Activated CD8-positive, alpha-beta memory T cell treated with anti-CD3 and anti-CD28 coated beads for 24 hours (primary cell): ENCODE measurements at places on chromosomes 1 and 21.

GRCh38 chr1:119225831-119226230 lies 85.4 kb upstream of the WARS2 start:
- DNase-seq = no peak

DNA sequence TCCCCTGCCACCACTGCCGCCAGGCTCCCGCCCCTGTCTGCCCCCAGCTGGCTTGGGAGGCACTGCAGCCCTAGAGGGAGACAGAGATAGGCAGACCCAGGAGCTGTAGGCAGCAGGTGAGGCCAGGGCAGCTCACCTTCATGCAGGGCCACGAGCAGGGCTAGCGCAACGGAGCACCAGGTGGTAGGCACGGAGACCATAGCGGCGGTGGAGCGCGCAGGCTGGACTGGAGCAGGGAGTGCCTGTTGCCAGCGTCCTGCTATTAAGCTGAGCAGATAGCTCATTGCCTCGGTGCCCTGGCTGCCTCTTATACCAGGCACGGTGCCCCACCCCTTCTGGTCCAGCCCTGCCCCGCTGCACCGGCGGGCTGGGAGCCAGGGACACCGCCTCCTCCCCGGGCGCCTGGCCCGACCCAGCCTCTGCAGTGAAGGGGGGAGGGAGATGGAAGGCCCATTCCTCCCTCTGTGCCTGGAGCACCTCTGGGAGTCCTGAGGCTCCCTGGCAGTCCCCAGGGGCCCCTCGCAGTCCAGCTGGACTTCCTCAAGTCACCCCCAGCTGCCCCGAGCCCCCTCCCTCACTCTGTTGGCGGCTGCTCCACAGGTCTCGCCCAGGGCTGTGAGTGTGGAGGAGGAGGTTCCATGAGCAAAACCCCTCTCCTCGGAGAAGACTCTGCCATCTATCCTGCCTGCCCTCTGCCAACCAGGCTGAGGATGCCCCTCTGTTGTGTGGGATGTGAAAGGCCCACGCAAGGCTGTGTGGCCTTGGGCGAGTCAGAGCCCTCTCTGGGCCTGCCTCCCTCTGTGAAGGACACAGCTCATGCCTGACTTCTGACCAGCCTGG lies at the start of gene EDN2:
EDN2 (minus strand) TSS at position 282 of the 840 bp plus-strand sequence; CDS start at position 200, 82 bp downstream.
- no peak for DNase-seq

- DNase-seq = no peak
These were observed 99.1 kb upstream of the GFI1 start for GRCh38 chr1:92585831-92586230.

DNA sequence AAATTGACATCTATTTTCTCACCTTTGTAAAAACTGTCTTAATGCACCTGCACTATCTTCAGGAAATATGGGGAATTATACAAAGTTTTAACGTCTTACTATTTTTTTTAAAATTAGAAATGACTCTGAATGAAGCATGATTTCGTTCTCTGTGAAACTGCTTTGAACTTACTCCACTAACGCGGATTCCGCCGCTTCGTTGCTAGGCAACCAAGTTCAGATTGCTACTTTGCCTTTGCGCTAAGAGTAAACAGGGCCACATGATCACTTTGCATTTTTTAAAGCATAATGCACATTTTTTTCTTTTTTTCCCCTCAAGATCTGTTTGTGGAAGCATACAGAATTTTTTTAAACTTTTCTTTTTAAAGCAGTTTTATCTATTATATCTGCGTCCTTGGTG lies 690.5 kb downstream of the BRINP3 start:
- DNase-seq = no peak

- DNase-seq = no peak
These were observed 12.4 kb downstream of the EPHA8 start for GRCh38 chr1:22575532-22576149.

DNA sequence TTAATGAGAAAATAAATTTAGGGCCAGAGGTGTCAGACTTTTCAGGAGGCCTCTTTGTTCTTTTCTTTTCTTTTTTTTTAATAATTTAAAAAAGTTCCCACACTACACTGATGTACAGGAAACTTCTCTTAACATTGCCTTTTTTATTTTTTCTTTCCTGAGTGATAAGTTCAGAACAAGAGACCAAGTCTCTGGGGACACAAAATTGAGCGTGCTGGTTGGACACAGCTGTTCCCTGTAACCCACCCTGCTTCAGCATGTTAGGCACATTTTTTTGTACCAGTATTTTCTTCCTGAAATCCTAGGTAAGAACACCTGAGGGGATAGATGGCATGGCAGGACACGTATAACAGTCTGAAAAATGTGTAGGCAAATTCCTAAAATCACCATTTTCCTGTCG lies 50.1 kb downstream of the PBX1 start:
- no peak for DNase-seq

- DNase-seq = no peak
These were observed 22.9 kb upstream of the HNRNPU start for GRCh38 chr1:244887281-244887680.

DNA sequence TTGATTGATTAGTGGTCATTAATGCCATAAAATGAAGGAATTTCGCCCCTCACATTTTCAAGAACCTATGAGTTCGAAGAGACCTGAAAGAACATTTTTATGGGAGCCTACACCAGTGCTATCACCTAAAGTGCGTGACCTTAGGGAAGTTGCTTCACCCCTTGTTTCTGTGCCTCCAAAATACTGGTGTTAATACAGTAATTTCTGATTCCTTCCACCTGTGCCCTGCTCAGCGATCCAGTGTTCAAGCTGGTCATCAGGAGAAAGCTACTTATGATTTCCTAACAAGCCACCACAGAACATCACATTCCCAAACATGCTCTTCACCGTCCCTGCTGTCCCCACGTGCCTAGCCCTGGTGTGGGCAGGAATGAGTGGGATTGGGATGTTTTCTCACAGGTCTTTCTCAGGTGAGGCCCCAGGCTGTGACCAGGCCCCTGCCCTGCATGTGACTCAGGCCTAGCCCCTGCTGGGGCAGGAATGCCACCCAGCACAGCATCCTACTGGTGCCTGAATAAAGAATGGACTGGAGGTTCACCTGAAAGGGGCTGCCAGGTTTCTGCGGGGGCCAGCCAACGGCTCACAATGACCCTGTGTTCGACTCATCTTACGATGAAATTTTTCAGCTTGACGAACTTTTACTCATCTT lies 60.3 kb downstream of the CD247 start:
- no peak for DNase-seq

- peak; percentile 33 for DNase-seq
These were observed 45.7 kb downstream of the SLC37A1 start for GRCh38 chr21:42559326-42559725.

DNA sequence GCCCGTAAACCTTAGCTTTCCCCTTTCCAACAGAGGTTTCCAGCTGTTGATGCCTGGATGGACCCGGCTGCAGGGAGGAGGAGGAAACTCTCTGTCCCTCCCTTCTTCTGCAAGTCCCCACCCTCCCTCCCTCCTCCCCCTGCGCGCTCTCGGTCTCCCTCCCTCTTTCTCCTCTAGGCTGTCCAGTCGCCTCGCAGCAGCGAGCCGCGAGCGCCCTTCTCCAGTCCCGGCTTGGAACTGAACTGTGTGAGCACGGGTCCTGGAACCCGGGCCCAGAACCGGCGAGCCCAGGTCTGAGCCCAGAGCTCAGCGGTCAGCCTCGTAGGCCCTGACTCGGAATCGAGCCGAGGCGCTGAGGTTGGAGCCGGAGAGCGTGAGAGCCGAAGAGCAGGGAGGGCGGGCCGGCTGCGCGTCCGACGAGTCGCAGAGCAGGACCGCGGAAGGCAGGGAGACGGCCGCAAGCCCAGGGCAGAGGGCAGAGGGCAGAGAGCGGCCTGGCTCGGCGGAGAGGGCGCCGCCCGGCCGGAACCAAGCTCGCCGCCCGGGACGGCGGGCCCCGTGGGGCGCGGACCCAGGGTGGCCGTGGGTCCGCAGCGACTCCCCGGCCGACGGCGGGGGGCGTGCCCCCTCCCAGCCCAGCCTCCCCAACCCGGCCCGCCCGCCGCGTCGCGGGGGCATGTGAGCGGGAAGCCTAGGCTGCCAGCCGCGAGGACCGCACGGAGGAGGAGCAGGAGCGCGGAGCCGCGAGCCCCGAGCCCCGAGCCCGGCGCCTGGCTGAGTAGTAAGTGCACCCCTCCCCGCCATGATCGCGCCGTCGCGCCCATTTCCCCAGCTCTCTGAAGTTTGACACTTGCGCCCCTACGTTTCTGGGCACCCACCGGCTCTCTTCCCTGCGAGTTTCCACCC lies at the start of gene SOX13:
SOX13 (plus strand) TSS at position 185 of the 906 bp plus-strand sequence. CDS start 39,801 bp downstream, outside the sequence.
- DNase-seq = peak; percentile 61

DNA sequence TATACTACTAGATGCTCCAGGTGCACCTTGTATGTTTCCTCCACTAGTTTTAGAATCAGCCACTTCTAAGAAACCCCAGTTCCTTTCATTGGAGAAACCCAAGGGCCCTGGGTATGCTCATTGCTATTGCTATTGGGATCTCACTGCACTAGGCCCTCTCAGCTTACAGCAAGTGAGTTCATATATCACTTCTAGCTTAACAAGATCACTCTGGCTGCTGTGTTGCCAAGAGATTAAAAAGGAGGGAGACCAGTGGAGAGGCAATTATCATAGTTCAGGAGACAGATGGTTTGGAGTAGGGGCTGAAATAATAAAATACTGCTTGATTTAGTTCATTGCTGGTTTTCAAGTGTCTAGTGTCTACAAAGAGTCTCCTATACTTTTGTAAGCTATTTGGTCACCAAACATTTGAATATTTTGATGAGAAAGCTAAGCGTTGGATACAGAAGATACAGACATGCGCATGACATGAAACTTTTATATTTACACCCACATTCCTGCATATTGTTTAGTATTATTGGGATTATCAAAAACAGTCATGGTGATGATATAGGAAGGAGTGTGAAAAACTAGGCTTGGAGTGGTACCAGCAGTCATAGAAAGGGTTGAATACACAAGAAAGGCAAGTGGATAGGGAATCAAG lies 671.9 kb downstream of the ADGRL2 start:
- DNase-seq = no peak

DNA sequence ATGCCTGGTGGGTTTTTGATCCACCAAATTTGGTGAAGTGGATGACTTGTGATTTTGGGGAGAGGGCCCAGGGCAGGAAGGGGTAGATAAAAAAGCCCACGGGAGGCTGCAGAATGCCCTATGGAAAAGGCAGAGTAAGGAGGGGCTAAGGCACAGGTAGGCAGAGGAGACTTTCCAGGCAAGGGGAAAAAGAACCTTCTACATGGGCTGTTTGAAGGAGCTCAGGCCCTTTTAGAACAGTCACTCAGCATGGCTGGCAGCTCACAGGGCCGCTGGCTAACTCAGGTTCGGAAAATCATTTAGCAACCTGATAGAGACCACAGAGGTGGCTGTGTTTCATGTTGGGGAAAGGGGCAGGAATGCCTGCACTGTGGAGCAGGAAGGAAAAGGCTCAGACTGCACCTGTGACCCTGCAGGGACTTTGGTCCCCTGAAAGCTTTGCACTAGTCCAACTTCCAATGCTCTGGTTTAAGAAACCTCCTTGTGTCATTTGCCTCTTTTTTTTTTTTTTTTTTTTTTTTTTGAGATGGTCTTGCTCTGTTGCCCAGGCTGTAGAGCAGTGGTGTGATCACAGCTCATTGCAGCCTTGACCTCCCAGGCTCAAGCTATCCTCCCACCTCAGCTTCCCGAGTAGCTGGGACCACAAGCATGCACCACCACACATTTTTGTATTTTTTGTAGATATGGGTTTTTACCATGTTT lies 58.5 kb upstream of the ENAH start:
- no peak for DNase-seq

DNA sequence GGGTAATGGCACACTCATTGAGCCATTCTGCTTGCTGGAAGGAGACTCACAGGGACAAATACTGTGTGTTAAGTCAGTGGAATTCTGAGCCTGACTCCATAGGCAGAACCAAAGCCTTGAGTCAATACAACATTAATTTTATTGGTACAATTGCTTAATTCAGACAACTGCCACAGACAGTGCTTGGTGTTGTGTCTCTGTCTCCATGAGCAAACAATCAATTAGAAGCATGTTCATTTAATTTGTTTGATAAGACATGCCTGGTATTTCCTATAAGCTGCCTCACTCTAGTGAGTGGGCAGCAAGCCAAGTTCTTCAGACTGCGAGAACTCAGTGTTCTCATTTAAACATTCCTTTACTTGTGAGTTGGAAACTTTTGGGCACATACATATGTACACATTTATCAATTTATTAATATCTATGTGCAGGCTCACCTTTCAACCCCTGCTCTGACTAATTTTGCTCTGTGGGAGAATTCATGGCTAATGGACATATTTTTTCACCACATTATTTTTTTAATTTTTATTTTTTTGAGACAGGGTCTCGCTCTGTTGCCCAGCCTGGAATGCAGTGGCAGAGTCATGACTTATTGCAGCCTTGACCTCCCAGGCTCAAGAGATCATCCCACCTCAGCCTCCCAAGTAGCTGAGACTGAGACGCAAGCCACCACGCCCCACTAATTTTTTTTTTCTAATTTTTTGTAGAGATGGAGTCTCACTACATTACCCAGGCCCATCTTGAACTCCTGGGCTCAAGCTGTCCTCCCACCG lies 4.5 kb upstream of the SRSF10 start:
- no peak for DNase-seq

- DNase-seq = no peak
These were observed 34.8 kb downstream of the CLIC6 start for GRCh38 chr21:34703571-34703970.

DNA sequence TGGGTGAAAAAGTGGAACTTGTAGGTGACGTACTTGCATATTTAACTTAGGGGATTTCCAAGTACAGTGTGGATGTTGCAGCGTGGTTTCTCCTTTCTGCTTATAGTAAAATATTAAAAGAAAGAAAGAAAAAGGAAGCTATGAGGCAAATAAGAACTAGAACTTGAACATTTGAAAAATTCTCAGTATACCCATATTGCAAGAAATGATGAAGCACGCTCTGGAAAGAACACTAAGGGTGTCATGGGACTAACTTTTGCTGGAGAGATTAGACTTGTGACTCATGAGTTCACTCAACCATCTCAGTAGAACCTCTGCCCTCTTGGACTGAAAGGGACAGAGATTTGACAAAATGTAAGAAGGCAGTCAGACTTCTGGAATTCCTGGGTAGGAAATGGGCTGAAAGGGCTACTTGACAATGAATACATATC lies 704.5 kb upstream of the ADGRL4 start:
- no peak for DNase-seq

- no peak for DNase-seq
These were observed 98.7 kb upstream of the USP24 start for GRCh38 chr1:55313903-55314302.

DNA sequence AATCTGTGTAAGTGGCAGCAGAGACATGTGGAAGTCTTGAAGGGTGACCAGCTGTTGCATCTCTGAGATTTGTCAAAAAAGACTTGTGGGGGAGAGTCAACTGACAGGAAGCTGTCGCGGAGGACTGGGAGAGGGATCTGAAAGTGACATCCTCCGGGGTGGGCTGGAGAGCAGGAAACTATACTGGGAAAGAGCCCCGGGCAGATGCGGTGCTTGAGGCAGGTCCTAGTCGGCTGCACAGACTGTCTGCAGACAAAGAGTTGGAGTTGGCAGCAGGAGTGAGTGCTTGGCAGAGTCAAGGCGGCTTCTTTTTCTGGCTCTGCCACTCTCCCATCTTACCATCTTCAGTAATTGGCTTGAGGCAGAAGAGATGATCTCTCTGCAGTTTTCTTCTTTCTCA lies 294.0 kb upstream of the C1orf87 start:
- no peak for DNase-seq

GRCh38 chr1:94672934-94673333 lies 131.4 kb upstream of the F3 start:
- DNase-seq = no peak

- DNase-seq = no peak
These were observed 81.0 kb upstream of the ETV3 start for GRCh38 chr1:157219182-157219581.
